Dermis microvascular lymphatic vessel endothelial cell (primary cell): ENCODE measurements at places on chromosomes 6 and 20. TPM values are rescaled to one million over a fixed set of nuclear protein-coding genes. Genes with fewer than 3 reads are reported as not detected.

DNA sequence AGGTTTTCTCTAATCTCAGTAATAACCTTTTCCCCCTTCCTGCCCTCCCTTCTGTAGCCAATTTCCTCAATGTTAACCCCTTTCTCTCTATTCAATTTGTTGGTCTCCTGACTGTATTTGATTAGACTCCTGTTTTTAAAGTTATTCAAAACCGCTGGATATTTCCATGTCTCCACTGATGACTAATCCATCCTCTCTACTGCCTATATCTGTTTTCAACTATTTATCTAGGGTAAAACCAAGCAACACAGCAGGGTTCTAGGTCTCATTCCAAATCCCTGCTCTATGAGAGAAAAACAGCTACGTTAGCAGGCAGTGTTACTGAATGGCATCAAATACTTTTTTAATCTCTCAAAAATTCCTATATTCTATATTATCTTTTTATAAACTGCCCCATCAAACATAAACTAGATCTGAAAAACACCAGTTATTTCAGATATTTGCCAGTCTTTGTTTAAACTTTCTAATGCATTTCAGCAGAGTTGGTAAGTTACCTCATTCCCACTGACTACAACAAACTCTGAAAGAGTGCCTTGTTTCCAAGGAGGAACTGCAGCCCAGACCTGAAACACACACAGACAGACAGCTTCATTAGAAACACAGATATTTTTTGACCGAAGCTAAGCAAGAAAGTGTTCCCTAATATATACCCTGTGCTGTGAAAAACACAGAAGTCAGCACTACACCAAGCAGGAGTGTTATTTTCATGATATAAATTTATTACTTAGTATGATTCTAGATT is 8.2 kb downstream of the RTN4IP1 start:
- peak; percentile 70 for DNase-seq

DNA sequence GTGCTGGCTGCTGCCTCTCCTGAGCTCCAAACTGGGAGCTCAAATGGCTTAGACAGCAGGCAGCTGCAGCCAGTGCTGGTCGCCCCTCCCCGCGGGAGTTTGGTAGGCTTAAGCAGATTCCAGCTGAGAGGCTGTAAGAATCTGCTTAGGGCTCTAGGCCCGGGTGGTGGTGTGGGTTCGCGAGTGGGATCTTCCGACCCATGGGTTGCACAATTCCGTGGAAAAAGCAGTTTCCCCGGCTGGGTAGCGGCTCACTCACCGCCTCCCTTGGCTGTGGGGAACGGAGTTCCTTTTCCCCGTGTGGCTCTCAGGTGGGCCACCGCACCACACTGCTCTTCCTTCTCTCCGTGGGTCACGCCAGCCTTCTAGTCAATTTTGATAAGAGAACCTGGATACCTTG is 232.5 kb downstream of the PKHD1 start:
- no peak for DNase-seq

LPA gene
- not detected in 2 replicates for total RNA-seq

- DNase-seq = no peak
These were observed 10.5 kb upstream of the MLN start for GRCh38 chr6:33813990-33814985.

ARMH2 gene
- total RNA-seq = not detected in 2 replicates

- peak; percentile 41 for DNase-seq
These were observed 2.6 kb downstream of the ASF1A start for GRCh38 chr6:118896339-118897136.

TTK gene
- 4.8 and 15.5 TPM in 2 replicates for total RNA-seq

DNA sequence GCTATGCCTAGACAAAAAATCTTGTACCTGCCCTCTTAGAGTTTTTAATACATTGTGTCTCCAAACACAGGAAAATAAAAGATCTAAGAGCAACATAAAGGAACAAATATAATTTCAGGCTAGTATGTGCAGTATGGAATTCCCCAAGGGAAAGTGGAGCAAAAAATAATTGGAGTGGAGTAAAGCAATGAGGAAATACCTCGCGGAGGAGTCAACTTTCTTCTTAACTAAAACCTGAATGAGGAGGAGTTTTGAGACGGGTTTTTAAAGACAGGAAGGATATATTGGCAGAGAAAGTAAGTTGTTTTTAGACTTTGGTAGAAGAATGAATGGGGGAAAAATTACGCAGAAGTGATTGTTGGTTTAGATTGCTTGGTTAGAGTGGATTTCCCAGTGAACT is 14.0 kb downstream of the HIVEP1 start:
- DNase-seq = peak; percentile 52

DNA sequence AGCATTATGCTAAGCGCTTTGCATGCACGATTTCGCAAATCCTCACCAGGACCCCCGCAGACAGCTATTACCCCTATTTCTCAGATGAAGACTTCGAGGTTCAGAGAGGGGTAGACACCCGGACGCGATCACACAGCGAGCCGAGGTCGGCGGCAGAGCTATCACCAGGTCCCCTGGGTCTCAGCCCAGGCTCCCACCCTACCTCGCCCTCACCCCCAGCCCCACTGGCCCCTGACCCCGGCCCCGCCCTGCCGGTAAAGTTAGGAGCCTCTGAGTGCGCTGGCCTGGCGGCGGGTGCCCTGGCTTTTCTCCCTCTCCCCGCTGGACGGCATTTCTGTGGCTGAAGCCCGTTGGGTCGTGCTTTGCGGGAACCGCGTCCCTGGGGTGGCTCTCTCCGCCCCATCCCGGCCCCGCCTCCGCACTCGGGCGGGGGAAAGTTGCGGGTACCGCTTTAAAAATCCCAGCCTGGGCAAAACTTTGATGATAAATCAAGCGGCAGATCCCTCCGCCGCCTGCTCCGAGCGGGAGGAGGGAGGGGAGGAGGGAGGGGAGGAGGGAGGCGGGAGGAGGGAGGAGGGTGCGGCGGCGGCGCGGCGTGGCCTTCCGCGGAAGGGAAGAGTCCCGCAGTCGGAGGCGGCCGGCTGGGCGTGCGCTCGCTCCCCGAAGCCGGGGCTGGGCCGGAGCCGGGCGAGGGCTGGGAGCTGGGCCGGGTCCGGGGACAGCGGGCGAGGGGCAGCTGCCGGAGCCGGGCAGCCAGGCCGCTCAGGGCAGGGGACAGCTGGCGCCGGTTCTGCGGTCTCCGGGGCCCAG is at the start of gene VSTM2L:
Gene VSTM2L (plus strand): TSS at position 624 of the 810 bp plus-strand sequence. CDS start 224 bp downstream, outside the sequence.
- DNase-seq = no peak

GCM1 gene
- under 0.01 TPM in 2 replicates for total RNA-seq

KCTD20 gene
- 92.0 and 106 TPM in 2 replicates for total RNA-seq

- DNase-seq = no peak
These were observed 22.0 kb downstream of the SNAP25 start for GRCh38 chr20:10240655-10241054.

DNA sequence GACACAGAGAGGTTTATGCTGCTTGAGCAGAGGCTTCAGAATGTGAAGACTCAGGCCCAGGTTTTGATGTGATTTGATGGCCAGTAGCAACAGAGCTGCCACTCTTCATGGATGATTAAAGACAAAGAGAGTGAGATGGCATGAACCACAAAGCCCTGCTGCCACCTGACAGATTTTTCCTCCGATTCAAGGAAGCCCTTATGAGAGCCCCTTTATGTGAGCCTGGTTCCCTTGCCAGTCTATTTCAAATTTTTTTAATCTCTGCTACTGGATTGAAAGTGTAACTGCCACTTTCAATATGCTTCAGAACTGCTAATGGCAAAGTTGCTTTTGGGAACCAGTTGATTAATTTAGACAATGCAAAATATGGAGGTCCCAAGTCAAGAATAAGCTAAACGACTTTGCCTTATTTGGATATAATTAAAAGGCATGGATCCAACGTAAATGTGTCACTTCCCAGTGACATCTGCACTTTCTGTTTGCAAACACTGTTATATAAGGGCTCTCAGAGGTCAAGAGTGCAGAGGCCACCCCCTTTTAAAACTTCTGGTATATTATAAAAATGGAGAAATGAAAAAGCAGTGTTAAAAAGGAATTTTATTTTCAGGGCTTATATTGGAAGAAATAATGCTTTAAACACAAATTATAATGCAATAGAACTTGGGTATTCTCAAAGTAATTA is 238.9 kb upstream of the FLRT3 start:
- no peak for DNase-seq

DNA sequence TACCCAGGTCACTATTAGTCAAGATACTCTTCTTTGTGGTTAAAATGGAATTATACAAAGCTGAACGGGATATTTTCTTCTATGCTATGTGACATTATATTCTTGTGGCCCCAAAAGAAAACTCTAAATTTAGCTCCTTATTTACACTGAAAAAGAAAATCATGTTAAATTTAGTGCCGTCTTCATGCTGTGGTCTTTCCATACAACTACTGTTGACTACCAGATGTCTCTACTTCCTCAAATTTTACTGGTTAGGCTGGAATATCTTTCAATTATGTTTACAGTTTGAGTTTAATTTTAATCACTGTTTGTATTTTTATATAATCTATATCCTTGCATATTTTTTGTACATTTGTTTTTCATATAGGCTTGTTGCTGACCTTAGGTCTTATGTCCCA is 95.6 kb upstream of the FOXO3 start:
- no peak for DNase-seq

DNA sequence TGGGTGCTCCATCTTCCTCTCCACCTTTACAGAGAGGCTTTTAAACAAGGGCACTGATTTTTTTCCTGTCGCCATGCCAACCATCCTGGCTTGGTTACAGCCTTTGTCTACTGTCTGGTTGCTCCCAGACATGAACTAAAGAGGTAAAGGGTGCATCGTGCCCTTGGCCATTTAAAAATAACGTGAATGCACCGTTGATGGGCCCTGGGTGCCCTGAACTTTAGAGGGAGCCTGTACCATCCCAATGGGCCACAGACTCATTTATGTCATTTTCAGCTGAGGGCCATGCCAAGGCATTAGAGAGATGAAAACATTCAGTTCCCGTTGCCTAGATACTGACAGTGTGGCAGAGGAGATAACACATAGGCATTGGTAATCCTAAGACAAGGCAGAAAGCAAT is 23.3 kb downstream of the TMC2 start:
- DNase-seq = no peak

DNA sequence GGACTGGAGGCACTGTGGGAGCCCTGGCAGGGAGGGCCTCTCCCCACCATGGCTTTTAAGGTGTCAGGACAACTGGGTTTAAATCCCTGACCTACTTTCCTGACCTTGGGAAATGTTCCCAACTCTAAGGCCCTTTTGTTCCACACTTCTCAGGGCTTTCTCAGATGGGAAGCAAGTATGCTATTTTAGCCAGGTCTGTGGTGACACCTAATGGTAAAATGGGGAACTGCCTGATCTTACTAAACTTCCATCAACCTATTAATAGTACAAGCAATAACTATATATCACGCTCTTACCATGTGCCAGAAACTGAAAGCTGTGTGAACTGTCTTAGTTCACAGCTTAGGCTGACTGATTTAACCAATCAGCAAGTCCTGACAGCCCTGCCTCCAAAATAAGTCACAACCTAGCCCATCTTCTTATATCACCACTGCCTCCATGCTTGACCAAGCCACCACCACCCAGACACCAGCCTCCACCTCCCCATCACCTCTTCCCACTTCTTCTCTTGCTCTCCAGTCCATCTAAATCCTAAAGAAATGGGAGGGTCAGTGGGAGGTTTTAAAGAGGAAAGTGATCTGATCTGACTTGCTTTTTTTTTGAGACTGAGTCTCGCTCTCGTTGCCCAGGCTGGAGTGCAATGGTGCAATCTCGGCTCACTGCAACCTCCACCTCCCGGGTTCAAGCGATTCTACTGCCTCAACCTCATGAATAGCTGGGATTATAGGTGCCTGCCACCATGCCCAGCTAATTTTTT is 6.9 kb upstream of the BLCAP start:
- peak; percentile 84 for DNase-seq

GRCh38 chr20:52799130-52799529 is 173.0 kb upstream of the TSHZ2 start:
- no peak for DNase-seq

DNA sequence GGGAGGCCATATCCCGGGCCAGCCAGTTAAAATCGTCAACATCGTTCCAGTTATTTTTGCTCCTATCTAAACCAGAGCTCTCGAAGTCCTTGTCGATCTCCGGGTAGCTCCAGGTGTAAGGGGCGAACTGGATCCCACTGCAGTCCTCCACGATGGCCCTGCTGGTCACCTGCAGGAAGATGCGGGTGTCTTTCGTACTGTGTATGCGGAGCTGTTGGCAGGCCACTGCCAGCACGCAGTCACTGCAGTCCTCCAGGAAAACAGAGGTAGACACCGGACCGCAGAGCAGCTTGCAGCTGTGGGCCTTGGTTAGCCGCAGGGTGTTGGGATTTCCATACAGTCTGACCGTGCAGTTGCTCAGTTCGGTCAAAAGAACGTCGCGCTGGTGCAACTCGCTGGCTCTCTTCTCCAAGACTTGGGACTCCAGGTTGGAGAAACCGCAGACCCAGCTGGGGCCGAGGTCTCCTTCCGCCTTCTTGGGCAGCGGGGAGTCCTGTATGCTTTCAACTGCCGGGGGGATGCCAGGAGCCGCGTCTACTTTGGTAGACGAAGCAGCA is 742 bp downstream of the TBCC start:
- DNase-seq = no peak

DNA sequence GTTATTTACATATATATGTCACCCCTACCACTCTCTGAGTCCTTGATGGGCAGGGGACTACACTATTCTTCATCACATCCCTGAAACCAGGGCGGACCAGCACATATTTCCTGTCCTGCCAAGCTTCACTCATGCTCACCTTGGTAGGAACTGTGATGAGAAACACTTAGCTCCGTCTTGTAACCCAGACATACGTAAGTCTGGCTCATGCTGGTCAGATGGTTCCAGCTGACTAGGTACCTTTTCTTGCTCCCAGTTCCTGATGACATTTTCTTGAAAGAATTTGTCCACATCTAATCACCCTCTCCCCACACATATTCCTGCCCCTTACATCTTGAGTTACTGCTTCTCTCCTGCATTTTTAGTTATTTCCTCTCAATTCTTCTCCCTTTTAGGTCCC is 122.2 kb upstream of the MYLIP start:
- DNase-seq = no peak

DNA sequence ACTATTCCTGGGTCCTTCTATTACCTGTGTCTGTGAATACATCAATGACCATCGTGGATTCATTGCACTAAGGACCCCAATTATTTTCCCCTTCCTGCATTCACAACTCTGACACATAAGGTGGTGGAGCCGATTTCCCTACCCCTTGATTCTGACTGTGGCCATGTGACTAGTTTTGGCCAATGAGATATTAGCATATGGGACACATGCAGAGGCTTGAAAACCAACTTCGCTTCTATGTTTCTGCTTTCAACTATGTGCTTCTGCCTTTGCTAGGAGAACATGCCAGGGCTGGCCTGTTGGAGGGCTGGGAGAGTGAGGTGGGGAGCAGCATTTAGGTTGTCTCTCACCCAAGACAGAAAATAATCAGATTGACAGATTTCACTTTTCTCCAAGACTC is 483.1 kb upstream of the JAG1 start:
- DNase-seq = no peak

DNA sequence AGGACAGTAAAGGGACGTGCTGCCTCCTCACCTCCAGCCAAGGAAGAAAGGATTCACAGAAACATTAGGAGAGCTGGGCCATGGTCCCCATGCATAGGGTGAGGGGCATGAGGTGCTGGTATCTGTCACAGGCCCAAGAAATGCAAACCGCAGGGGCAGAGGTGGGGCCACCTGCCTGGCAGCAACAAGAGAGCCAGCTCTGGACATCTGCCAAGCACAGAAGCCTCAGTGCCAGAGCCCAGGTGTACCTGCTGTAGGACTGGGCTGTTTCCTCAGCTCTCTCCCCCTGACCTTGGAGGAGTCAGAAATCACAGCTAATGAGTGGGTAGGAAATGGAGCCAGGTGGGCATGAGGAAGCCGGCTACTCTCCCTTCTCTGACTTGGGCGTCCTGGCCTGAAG is 45.3 kb downstream of the SLC2A12 start:
- DNase-seq = no peak
